Panc1 (cell line): ENCODE measurements at places on chromosomes 5 and 9. TPM values are rescaled to one million over a fixed set of nuclear protein-coding genes. Genes with fewer than 3 reads are reported as not detected.

DNA sequence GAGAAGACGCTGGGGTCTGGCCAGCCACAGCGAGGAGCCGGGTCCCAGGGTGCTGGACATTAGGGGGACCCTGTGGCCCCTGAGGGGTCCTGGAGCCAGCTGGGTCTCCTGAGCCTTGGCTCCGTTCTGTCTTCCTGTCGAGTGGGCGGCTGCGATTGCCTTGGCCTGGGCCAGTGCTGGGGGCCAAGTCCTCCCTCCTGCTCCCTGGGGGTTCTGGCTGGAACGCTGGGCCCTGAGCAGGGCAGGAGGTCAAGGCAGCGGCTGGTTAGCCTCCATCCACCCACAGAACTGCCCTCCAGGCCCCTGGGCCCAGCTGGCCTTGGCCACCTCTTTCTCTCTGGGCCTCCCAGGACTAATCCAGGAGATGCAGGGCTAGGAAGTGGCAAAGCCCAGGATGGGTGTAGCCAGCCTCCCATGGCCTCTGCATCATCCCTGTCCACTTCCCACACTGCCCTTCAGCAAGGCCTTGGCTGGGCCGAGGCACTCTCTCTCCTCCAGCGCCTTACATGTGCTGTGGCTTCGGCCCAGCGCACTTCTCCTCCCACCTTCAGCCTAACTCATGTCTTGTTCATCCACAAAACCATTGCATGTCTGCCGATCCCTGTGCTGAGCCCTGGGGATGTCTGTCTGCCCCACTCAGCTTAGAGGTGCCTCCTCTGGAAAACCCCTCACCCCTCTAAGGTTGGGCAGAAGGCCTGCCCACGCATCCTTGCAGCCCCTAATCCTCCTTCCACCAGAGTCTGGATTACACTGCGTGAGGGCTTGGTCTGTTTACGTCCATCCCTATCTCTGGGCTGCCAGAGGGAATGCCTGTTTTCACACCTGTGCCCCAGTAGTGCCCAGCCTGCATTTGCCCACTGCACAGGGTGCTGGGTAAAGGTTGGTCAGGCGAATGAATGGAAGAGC, 5.0 kb downstream of the LAMC3 start:
- H3K4me3 ChIP-seq: no peak overlapping the region
- DNase-seq: no peak
- no peaks in the 10 kb centered on the region for H3K4me1 ChIP-seq
- H3K27ac ChIP-seq: no peak overlapping the region
- H3K36me3 ChIP-seq: no peaks in the 10 kb centered on the region

DNA sequence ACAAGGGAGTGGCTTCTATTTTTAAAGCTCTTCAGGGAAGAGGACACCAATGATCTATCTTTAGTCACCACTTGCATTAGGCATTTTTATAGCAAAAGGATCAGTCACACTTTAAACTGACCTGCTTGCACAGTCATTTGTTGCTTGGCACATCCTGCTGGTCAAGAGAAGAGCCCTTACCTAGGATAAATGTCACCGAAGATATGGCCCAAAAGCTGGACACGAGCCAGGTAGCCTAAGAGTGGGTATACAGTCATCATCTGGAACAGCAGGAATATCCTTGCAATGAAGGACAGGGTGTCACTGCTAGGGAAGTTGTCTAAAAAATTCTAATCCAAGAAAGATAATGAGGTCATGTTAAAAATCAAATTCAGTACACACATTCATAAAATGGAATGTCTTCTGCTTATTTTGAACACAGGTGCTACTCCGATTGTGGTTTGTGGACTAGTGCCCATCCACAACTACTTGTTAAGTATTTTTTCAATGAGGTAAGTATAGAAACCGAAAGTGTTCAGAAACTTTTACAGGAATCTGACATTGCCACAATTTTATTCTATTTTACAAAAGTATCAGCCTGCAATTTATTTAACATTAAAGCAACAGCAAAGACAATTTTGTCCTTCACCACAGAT, 78.4 kb downstream of the SLC38A9 start:
- DNase-seq: no peak
- H3K4me3 ChIP-seq: no peak overlapping the region
- no peak overlapping the region for H3K27ac ChIP-seq
- no peaks in the 10 kb centered on the region for H3K27me3 ChIP-seq
- peaks cover 4% of the 10 kb centered on the region; the same call in 1 of the 2 replicates for H3K4me1 ChIP-seq
- H3K36me3 ChIP-seq: no peaks in the 10 kb centered on the region

Gene PCDH1
- total RNA-seq: 9.0 TPM

- H3K27ac ChIP-seq: no peak overlapping the region
- H3K4me1 ChIP-seq: no peaks in the 10 kb centered on the region
- no peak overlapping the region for H3K4me3 ChIP-seq
- H3K27me3 ChIP-seq: peaks cover 12% of the 10 kb centered on the region; the same call in 1 of the 2 replicates
Measured at GRCh38 chr5:157312492-157312891, 46.6 kb downstream of the CYFIP2 start.

Gene IPPK
- 5.4 TPM for total RNA-seq
